ENCODE measurements at places on chromosomes 3 and 15.

GRCh38 chr3:15595955-15596354 lies 5.4 kb downstream of the HACL1 start:
- DNase-seq = no peak

- DNase-seq = peak; percentile 78
These were observed 2.2 kb upstream of the CALML4 start for GRCh38 chr15:68207176-68207935.

- DNase-seq = no peak
These were observed 808.7 kb downstream of the GRM7 start for GRCh38 chr3:7669641-7670040.

DNA sequence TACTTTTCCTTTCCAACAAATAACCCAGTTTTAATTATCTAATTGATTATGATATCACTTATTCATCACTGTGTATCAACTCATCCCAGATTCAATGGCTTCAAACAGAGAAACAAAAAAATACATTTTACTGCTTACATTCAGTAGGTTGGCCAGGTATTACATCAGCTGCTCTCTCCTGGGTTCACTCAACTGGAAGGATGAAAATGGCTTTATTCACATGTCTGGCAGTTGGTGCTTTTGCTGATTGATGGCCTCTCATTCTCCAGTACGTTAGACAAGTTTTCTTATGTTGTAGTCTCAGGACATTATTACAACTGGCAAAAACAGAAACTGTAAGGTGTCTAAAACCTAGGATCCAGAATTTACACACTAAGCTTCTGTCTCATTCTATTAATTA lies 811.0 kb upstream of the ALCAM start:
- no peak for DNase-seq

DNA sequence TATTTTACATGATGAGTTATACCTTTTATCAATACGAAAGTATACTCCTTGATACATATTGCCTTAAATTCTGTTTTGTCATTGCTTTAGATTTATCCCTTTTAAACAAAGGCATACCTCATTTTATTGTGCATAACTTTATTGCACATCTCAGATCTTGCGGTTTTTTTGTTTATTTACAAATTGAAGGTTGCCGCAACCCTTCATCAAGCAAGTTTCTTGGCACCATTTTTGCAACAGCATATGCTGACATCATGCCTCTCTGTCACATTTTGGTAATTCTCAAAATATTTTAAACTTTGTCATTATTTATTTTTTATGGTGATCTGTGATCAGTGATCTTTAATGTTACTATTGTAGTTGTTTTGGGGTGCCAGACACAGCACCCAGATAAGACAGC lies 20.9 kb downstream of the SNRK start:
- no peak for DNase-seq

- no peak for DNase-seq
These were observed 29.5 kb upstream of the THSD4 start for GRCh38 chr15:71085809-71086208.

- no peak for DNase-seq
These were observed 15.1 kb downstream of the PLSCR5 start for GRCh38 chr3:146589899-146590508.

GRCh38 chr3:135218304-135218703 lies 423.2 kb downstream of the EPHB1 start:
- DNase-seq = no peak

DNA sequence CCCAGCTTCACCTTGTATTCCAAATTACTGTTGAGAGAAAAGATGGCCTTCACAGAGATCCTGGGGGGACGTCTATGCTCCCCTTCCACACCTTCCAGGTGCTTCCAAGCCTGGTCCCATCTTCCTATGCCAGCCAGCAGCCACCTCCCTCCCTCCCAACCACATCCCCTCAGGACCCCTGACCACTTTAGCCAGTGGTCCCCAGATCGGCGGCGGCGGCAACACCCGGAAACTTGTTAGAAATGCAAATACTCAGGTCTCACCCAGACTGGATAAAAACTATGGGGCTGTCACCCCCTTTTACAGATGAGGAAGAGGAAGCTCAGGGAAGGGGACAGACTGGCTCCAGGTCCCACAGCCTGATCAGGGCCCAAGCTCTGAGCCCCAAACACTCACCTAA lies 38.0 kb upstream of the PRSS50 start:
- DNase-seq = no peak

DNA sequence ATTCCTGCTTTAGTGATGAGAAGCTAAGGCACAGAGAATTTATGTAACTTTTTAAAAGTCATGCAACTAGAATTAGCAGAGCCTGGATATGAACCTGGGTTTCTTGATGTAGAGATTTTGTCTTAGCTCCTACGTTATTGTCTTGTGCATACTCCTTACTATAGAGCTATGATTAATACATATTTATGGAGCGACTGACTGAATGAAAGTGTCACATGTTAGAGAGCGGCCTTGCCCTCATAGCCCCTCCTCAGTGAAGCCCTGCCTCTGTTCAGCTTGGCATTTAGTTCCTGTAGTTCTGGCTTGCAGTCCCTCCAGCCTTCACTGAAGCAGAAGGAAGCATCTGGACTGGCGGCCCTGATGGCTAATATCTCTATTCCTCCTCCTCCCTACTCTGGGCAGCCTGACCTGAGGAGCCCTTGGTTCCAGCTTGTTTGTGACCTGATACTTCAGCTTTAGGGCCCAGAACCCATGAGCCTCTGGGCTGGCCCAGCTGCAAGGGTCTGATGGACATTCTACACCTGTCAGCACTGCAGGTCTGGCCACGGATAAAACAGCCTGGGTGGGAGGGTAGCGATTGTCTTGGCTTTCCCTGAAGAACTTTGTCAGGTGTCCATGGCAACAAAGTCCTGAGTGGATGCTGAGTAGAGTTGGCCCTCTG lies 13.4 kb upstream of the AGBL1 start:
- DNase-seq = no peak

- peak; percentile 86 for DNase-seq
These were observed 4.6 kb downstream of the DPP8 start for GRCh38 chr15:65512807-65513416.

DNA sequence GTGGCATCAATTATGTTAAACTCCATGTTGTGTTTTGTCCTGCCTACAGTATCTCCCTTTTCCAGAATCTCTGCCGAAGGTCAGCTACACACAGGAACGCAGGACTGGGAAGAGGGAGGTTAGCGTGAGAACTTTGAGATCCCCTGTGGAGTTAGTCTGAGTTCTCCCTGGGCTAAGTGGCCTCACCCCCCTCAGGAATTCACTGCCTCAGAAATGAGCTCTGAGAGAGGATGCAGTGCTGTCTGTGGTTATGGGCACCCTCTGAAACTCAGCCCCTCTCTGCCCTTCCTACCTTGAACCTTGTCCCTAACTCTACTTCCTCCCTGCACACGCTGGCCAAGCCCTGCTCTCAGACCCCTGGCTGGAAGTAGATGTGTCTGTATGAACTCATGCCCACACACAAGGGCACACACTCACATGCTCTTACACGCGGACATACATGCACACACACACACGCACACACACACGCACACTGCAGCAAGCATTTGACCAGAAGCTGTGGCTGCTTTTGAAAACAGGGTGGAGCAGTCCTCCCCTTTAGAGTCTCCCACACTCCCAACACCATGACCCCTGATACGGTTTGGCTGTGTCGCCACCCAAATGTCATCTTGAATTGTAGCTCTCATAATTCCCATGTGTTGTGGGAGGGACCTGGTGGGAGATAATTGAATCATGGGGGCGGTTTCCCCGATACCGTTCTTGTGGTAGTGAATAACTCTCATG lies 5.3 kb upstream of the VIPR1 start:
- DNase-seq = no peak

GRCh38 chr3:171511450-171511849 lies 51.2 kb upstream of the TNIK start:
- no peak for DNase-seq

GRCh38 chr3:128345196-128345595 lies 121.5 kb downstream of the DNAJB8 start:
- no peak for DNase-seq

DNA sequence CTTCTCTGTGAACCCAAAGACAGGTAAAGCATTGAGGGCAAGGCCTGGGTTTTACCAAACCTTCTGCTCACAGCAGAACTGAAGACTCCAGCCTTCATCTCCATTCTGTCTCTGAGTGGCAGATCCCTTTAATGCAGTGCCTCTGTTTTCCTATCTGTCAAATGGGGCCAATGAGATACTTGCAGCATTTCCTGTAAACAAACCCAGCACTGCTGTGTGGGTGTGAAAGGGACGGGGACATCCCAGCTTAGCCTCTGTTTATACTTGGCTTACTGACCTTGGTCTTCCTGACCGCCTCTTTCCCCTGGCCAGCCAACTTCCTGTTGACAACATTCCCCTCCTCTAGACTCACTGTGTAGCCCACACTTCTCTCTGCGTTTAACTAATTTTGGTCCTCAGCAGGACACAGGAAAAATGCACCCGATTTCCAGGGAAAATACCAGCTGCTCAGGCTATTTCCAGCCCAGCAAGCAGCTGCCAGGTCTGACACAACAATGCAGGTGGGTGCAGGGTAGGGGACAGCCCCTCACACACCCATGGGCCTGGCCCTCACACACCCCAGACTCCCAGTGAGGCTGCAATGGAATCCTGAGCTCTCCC lies 105.9 kb upstream of the HERC1 start:
- DNase-seq = peak; percentile 69

- DNase-seq = no peak
These were observed 149.8 kb downstream of the MECOM start for GRCh38 chr3:169513672-169514071.

GRCh38 chr3:174659511-174659910 lies 199.6 kb upstream of the NAALADL2 start:
- DNase-seq = no peak

DNA sequence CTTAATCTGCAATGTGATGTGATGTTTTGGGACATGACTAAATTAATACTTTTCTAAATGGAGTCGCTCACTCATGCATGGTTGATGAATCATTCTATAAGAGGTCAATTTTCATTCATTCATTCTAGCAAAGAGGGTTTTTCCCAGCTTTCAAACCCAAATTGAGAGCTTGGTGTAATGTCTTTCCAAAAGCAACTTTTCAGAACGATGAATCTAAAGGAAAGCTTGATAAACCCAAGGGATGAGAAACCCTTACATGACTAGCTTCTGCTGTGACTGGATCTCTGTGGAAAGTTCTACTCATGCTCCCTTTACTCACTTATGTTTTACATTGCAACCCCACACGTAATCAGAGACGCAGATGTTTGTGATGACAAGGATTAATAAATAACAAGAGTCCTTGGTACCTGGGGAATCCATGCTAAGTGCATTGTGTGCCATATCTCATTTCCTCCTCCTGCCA lies 47.7 kb downstream of the PDZRN3 start:
- no peak for DNase-seq

- peak; percentile 45 for DNase-seq
These were observed 35.2 kb downstream of the ABTB1 start for GRCh38 chr3:127707851-127708411.

DNA sequence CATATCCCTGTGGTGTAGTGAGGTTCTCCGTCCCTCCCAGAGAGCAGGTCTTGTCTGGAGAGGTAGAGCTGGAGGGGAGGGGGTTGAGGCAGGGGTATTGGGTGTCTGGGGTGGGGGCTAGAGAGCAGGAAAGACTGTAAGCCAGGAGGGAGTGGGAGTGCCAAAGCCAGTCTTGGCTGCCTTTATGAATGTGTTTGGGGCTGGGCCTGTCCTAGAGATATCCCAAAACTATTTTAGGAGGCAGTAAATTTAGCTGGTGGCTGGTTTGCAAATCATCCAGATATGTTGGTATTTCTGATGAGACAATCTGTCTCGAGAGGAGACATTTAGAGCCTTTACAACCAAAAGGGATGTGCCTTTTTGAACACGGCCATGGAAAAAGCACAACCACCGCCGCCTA lies 166.6 kb downstream of the TLE3 start:
- no peak for DNase-seq

GRCh38 chr3:89954137-89954536 lies 846.7 kb downstream of the EPHA3 start:
- DNase-seq = no peak

- no peak for DNase-seq
These were observed 176.6 kb downstream of the USP13 start for GRCh38 chr3:179829401-179829800.

DNA sequence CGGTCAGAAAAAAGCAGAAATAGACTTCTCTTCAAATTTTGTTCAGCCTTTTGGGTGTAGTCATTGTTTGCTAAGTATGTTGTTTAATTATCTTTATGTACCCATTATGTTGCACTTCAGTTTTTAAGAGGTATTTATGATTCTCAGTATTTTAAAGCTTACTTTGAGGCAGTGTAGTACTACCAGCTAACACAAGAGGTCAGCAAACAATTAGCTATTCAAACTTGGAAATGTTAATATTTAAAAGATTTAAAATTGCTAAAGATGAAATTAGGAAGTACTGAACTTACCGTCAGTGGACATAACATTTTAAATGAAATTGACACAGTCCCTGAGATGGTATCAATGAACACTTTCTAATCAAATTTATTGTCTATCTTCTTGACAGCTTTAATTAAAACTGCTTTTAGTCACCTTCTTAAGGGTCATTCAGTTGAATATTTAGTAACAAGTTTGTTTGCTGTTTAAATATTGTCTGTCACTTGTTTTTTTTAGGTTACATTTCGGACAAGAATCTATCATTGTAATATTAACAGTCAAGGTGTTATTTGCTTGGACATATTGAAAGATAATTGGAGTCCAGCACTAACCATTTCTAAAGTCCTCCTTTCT lies 28.1 kb downstream of the NKIRAS1 start:
- DNase-seq = no peak

DNA sequence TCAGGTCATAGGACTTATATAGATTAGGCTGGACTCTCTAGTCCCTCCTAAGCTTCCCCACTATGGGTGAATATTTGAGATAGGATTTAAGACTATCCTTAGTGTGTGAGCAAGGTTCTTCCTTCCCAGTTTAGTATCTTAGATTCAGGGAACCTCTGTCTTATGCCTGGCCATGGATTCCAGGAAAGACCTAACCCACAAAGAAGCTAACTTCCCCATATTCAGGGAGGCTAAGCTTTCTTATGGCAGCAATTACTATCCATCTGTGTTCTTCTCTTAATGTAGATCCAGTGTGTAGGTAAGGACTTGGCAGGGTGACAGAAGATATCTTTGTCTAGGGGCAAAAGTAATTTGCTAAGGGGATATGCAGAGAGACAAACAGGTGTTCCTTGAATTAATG lies 25.5 kb upstream of the PIK3R4 start:
- no peak for DNase-seq

DNA sequence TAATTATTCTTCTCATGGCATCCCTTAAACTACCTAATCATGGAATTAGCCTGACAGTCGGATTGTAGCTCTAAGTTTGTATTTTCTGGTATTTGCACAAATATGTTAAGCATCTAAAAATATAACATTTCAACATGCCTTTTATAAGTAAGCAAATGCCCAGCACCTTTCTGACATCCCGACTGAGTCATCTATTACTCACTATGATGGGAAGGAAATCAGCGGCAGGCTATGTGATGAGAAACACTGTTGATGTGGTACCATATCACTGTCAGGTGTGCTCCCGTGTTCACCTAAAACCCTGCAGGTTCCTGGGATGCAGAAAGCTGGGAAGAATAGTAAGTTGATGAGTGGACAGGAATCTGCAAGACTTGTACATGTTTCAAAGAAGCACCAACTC lies 367.8 kb upstream of the IL12A start:
- DNase-seq = no peak

- DNase-seq = no peak
These were observed 194.6 kb downstream of the ADAMTSL3 start for GRCh38 chr15:83848315-83849050.

Measured in posterior vena cava (tissue), 2 donors.